ENCODE measurements at places on chromosomes 3 and 15.

DNA sequence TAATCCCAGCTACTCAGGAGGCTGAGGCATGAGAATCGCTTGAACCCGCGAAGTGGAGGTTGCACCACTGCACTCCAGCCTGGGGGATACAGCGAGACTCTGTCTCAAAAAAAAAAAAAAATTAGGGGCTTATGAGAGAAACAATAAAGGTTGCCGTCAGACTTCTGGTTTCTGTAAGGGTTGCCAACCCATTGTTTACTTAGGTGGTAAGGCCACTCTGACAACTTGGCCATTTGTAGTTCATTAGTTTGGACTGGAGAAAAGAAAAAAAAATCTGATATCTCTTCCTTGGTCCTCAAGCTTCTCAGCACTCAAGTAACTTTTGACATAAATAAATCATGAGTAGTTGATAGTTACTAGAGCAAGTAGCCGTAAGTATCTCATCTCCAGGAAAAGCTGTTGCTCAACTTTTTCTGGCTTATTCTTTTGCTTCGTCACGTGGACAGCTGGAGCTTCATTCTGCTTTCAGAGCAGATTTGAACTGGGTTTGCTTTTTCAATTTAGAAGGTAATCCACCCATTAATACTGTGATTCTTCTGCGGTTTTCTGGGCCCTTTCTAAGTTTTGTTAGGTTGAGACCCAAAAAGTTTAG lies 9.4 kb downstream of the SNX1 start:
- peak; percentile 62 for DNase-seq

- no peak for DNase-seq
Measured at GRCh38 chr3:194389269-194389668, 9.8 kb downstream of the GP5 start.

DNA sequence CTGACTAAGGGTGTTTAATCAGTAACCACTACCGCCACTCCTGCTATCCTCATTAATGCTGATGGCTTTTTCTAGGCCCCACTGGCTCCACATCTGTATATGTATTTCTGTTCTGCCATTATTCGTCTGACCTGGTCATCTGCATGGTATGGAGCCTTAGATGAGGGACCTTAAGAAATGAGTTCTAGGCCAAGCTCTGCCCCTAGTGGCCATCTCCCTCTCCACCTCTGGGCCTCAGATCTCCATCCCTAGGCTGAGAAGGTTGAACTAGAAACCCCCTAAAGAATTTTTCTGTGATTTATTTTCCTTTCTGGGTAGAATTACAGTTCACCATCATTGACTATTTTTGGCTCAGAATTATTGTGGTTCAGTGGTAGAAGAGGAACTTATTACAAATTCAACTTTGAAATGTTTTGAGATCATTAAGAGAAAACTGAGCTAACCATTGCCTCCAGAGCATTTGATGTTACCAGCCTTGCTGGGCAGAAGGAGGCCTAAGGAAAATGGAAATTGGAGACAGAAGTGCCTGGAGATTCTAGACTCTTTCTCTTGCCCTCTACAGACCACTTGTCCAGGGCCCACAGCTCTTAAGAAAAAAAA lies 325.2 kb upstream of the NR2E3 start:
- no peak for DNase-seq

GRCh38 chr3:150460484-150460883 lies 52.4 kb downstream of the TSC22D2 start:
- no peak for DNase-seq

DNA sequence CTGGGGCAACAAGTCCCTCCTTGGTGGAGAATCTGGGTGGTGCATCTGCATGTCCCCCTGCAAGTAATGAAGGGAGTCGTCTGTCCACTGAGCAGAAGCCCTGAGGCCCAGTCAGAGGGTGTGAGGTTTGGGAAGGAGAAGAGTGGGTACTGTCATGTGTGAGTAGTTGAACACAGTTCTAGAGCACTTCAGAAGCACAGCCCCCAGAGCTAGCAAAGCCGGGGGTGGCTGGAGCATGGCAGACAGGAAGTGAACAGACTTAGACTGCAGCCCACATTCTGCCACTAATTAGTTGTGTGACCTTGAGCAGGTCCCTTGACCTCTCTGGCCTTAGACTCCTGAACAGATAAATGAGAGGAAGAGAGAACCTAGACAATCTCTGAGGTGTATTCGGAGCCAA lies 207.6 kb downstream of the UACA start:
- no peak for DNase-seq

DNA sequence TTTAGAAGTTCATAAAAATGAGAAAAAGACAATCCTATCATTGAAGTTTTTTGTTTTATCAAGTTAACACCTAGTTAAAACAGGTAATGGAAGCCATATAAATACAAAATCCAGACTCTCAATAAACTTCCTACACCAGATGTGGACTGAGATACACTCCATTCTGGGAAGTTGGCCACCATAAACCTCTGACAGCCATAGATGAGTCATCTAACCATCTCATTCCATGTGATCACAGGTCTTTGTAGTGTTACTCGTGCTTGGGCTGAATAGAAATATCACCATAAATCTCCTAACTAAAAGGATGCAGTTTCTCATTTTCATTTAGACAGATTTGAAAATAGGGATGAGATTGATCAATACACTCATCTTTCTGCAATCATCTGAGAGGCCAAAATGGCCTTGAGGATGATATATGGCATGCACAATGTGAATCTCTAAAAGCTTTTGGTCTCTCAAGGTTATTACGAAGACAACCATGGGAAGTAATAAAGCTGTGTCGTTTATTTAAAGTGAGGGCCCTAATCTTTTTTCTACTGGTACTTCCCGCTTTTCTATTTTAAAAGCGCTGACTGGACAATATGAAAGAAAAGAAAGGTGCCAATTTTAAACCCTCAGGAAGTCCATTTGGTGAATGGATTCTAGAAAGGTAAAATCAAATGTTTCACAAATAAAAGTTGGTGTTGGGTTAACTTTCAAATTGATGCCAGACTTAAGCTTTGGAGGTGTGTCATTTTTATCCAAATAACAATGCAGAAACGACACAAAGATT lies 155.5 kb downstream of the POLR2M start:
- peak; percentile 95 for DNase-seq
